Stomach (tissue), 19 donors: ENCODE measurements at places on chromosomes 11 and 22. TPM values are rescaled to one million over a fixed set of nuclear protein-coding genes. Genes with fewer than 3 reads are reported as not detected.

Gene FGF3
- not detected for polyA plus RNA-seq

Gene NLRP14
- polyA plus RNA-seq = not detected

Gene OR8A1
- polyA plus RNA-seq = not detected

Gene DMC1
- polyA plus RNA-seq = 0.46 TPM

Gene MCHR1
- polyA plus RNA-seq = 0.25 TPM

Gene ST14
- 48.3 TPM for polyA plus RNA-seq

Gene RFPL2
- polyA plus RNA-seq = not detected

Gene FOLR2
- 14.8 TPM for polyA plus RNA-seq

Gene PPP6R3
- 23.9 TPM for polyA plus RNA-seq

Gene PGA4
- 17,534 TPM for polyA plus RNA-seq

Gene SMC1B
- not detected for polyA plus RNA-seq

Gene SLC37A2
- 2.1 TPM for polyA plus RNA-seq

Gene IRAG1
- polyA plus RNA-seq = 17.1 TPM

Gene SPI1
- polyA plus RNA-seq = 24.3 TPM

Gene OMP
- polyA plus RNA-seq = 1.1 TPM

Gene SMCO4
- 25.1 TPM for polyA plus RNA-seq

Gene RAB39A
- polyA plus RNA-seq = not detected

Gene GGTLC3
- 0.25 TPM for polyA plus RNA-seq

Gene SERPIND1
- 0.46 TPM for polyA plus RNA-seq

Gene RFPL3
- polyA plus RNA-seq = not detected

Gene SLC5A1
- 0.68 TPM for polyA plus RNA-seq

Gene ZNF214
- 0.63 TPM for polyA plus RNA-seq

Gene KRTAP5-9
- polyA plus RNA-seq = 0.55 TPM

Gene MMP12
- polyA plus RNA-seq = 2.4 TPM

Gene UEVLD
- polyA plus RNA-seq = 4.9 TPM

Gene C11orf21
- polyA plus RNA-seq = 1.8 TPM

Gene B3GAT1
- polyA plus RNA-seq = 12.6 TPM

Gene OR8G1
- not detected for polyA plus RNA-seq

Gene TMEM151A
- 0.46 TPM for polyA plus RNA-seq

Gene RBM4
- polyA plus RNA-seq = 89.1 TPM

Gene CBLIF
- 546 TPM for polyA plus RNA-seq

Gene JOSD1
- polyA plus RNA-seq = 17.9 TPM

Gene PLEKHB1
- polyA plus RNA-seq = 5.9 TPM

Gene EFEMP2
- polyA plus RNA-seq = 31.8 TPM
